Thyroid gland (tissue), 4 donors: ENCODE measurements at places on chromosomes 2 and 18.

DNA sequence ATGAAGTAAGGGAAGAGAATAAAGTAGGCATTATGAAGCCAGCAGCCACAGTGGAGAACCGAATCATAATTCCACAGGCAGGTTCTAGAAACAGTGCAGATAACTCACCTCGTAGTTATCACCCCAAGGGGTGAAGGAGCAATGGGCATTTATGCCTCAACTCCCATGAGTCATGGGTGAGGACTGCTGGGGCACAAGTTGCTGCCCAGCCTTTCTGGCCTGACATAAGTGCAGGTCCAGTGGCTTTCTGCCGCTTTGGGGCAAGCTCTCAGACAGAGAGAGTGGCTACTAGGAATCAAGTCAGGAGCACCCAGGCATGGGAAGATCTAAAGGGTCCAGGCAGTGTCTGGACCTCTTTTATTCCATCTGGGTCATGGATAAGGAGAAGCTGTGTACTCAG lies 149.8 kb downstream of the SUCLG1 start:
- no peak for DNase-seq

DNA sequence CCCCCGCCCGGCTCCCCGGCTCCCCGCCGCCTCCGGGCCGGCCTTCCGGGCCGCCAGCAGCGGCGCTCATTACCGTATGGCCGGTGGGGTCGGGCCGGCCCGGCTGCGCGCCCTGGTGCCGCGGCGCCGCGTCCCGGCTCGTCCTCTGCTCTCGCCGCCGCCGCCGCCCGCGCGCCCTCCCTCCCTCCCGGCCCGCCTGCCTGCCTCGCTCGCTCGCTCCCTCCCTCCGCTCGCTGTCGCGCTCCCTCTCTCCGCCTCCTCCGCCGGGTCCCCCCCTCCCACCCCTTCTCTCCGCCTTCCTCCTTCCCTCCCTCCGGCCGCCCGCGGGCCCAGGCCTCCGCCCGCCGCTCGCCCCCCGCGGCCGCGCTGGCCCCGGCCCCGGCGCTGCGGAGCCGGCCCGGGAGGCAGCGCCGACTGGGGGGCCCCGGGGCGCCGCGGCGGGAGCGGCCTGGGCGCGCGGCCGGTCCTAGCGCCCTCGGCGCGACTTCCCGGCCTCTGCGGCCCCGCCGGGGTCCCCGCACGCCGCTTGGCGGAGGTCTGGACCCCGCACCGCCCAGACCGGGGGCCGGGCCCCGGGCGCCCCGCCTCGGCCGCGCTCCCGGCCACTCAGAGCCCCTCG lies at the start of gene DNMT3A:
TSS of gene DNMT3A (minus strand) at position 173 of the 619 bp plus-strand sequence. CDS start 27,941 bp downstream, outside the sequence.
- peak; percentile 80 for DNase-seq

GRCh38 chr2:144663207-144663606 lies 143.3 kb upstream of the ZEB2 start:
- DNase-seq = no peak

- DNase-seq = no peak
These were observed 11.1 kb downstream of the DHRS9 start for GRCh38 chr2:169080250-169081069.
